ENCODE measurements at places on chromosomes 12 and 14.

GRCh38 chr12:26520109-26520508 lies 312.9 kb downstream of the ITPR2 start:
- DNase-seq = no peak

- DNase-seq = no peak
These were observed 24.3 kb downstream of the RERG start for GRCh38 chr12:15196678-15197505.

DNA sequence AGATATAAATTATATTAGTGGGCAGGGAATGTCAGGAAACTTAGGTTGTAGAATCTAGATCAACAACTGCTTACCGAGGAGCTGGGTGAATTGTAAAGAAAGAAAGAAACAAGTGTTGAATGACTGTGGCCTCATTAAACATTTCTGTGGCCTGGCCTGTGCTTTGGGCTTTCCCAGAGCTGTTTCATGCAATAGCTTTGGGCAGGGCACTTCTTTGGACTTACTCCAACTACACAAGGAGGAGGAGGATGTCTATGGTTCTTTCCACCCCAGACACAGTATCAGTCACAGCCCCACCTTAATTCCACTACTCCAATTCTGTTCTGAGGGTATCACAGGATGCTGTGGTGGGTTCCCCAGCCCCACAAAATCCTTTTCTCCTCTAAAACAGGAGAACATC lies 38.0 kb downstream of the DPF3 start:
- no peak for DNase-seq

DNA sequence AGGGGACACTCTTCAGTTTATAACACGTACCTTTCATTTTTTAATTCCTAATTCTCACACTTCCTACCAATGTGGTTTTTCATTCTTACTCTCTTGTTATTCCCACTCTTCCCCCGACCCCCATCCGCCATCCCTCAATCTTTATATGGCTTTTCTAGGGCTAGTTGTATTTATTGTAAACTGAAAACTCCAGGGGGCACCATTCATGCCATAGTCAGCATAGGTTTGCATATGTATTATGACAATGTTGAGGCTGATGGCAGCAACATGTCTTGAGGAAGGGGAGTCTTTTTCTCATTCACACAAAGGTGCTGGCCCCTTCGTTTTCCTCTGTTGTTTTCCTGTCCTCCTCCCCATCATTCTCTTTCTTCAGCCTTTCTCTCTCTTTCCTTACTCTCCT lies 27.7 kb upstream of the LTA4H start:
- no peak for DNase-seq

- no peak for DNase-seq
These were observed 72.2 kb downstream of the DENND5B start for GRCh38 chr12:31518680-31519227.

DNA sequence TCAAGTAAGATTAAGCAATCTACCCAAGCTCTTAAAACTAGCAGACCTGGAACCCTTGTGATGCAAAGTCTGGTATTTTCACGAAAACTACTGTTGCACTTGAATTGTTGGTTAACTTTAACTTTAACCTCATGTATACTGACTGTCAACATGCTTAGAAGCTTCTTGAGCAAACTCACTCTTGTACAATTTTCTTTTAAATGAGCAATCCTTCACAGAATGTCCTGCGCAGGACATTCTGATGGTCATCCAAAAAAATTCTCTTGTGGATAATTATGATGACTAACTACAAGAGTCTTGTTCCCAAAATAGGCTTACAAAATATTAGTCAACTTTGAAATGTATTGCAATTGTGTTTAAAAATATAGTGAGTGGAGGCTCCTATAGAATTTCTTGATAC lies 54.0 kb upstream of the PDE3A start:
- DNase-seq = no peak

GRCh38 chr14:100654814-100655740 lies 67.9 kb upstream of the BEGAIN start:
- peak; percentile 87 for DNase-seq

GRCh38 chr12:108820707-108821406 lies 36.5 kb downstream of the SSH1 start:
- no peak for DNase-seq

GRCh38 chr14:53896726-53897125 lies 59.9 kb downstream of the BMP4 start:
- no peak for DNase-seq

GRCh38 chr12:100857418-100857817 lies 62.8 kb downstream of the ANO4 start:
- no peak for DNase-seq

GRCh38 chr12:11706509-11707379 lies 57.3 kb downstream of the ETV6 start:
- no peak for DNase-seq

GRCh38 chr14:80095623-80096022 lies 115.7 kb downstream of the DIO2 start:
- DNase-seq = no peak

DNA sequence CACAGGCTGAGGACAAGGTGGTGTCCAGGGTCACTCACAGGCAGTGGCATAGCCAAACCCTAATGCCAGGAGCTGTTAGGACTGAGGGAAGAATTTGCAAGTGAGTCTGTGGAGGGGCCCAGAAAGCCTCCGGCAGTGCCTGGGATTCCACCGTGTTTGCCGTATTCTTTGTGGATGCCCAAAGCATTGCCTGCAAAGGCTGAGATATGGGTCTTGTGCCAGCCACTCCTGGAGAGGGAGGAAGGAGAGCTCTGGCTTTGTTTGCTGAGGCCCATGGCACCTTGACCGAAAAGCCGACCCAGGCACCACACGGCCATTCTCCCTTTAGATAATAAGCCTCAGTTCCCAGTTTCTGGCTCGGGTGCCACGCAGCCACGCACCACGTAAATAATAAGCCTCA lies 35.8 kb upstream of the GALNT9 start:
- DNase-seq = no peak

- DNase-seq = no peak
These were observed 1.2 kb downstream of the MGP start for GRCh38 chr12:14884458-14884878.

DNA sequence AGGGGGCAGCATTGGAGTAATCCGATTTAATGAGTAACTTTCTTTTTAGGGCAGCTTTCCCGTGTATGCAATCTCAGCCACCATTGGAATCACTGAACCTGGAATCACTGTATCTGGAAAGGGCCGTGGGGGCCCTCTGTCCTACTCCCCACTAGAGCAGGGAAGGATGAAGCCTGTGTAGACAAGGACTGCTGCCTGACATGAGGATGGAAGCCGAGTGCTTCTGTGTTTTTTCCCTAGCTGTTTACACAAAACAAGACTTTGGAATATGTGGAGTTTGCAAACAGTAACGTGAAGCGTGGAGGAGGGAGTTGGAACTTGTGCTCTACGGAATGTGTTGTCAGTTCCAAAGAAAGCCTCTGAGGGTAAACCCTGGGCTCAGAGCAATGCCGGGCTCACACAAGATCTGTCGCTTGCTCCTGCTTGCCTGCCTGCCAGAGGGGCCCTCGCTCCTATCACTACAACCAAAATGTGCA lies 32.4 kb upstream of the HDAC7 start:
- DNase-seq = peak; percentile 10

- DNase-seq = no peak
These were observed 185.1 kb downstream of the DACT1 start for GRCh38 chr14:58822856-58823255.

DNA sequence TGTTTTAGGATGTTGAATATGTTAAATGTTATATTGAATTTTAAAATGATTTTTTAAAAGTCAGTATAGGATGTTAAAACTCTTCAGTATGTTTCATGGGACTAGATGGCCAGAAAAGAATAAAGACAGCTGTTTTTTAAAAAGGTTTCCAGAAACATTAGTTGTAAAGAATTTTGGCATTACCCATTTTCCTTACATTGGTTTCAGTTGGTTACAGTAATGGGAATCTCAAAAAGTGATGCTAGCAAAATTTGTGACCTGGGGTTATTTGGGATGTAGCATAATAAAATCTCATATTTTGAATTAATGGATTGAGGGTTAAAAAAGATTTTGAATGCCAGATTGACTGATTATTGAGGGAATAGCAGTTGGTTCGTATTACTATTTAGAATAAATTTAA lies 25.3 kb downstream of the EID3 start:
- DNase-seq = no peak

DNA sequence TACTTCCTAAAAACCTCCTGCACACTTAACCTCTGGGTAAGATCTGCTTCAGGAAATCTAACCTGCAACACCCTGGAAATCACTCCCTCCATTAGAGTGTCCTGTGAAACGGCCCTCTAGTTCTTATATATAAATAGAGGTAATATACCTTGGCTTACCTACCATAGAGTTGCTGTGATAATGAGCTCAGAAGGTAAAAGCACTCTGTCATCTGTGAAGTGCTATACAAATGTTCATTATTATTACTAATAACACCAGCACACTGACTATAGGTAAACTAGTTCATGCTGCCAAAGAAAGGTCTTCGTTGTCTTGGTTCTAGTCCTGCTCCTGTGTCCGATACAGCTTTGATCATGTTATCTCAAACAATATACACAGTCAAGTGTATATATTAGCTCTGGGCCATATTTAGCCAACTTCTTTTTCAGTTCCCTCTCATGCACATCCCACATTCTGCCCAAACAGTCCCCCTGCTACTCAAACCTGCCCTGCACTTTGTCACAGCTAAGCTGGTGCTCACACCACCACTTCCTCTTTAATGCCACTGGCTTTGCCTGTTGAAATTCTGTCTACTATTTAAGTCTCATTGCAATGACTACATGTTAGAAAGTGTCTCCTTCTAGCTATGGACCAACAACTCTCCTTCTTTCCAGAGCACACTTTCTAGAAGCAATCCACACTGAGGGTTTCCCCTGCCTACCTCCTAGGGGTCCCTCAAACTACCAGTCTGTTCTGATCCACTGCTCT lies 5.1 kb downstream of the E2F7 start:
- no peak for DNase-seq

GRCh38 chr14:98685725-98686124 lies 586.3 kb downstream of the BCL11B start:
- no peak for DNase-seq

DNA sequence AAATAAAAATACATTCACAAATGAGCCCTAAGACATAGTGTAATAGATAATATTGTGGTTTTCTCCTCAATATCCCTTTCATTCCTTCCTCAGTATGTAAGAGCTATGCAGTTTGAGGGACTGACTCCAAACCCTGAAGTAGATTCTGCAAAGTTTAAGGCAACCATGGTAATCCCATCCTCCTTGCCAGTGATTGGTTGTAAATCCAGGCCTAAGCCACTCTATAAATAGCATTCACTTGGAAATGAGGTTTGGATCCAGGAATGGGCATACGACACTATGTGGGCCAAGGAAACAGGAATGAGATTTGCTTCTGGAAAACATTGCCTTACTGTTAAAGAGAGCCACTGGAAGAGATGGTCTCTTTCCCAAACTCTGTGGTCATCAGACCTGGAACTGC lies 468.7 kb upstream of the SOX5 start:
- no peak for DNase-seq

DNA sequence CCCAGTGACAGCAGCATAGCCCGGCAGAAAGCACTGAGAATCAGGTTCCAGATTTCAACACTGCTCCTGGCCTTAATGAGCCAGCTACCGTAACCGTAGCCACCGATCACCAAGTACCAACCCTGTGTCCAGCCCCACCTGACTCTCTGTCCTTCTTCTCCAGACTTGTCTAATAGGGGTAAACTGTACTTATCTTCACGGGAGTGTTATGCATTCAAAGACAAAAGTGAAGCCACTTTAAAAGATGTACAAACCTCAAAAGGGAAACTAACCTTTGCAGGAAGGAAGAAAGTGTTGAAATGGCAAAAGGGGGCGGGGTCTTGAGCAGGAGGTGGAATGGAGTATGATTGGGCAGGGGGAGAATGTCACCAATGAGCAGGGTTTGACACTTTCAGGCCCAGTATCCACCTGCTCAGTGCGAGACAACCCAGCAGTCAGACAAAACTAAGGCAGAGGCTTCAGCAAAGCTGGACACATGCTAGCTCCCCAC lies 226.1 kb downstream of the CHST11 start:
- DNase-seq = no peak

DNA sequence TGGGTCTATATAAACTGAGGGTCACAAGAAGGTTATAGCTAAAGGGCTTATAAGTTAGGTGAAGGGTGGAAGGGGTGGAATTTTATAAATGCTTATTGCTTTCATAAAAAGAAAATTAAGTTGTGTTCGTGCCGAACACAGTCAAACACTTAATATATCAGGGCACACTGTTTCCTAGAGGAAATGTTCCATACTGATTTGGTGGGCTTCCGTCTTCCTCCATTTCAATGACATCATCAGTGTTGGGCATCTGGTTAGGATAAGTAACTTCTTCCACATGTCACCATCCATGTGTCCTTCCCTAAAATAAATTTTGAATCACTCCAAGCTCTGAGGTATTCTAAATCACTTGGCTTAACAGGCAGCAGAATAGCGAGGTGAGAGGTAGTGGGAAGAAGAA lies 466.4 kb downstream of the MED13L start:
- DNase-seq = no peak

GRCh38 chr14:45284802-45285201 lies 31.8 kb upstream of the MIS18BP1 start:
- DNase-seq = no peak

DNA sequence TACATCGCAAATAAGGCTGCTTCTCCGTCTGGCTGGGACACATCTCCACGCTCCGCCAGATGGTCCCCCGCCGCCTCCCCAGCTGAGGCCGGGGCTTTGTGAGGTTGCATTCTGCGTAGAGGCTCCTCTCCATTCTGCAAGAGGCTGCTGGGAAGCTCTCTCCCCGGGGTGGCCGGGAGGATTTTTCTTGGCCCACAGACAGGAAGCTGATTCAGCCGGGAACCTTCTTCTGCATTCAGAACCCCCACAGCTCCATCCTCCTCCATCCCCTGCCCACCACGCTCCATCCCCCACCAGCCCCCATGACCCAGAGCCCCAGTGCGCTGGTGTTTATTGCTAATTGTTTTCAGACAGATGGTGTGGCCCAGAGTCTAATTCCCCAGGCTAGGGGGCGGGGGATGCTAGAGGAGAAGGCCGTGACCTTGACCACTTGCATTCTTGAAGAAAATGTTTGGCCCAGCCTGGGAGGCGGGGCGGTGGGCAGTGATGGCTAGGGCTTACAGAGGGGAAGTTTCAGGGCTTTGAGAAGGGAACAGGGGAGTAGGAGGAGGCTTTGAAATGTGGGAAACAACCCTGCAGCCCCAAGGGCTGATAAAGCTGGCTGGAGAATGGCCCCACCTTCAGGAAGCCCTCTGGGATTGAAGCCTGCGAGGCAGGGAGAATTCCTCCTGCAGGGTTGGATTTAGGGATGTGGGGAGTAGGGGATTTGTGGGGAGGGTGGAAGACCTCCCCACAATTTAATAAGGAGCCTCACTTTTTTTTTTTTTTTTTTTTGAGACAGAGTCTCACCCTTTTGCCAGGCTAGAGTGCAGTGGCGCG lies 88.5 kb upstream of the NCOR2 start:
- peak; percentile 83 for DNase-seq

All from D721Med (cell line).